ENCODE measurements at places on chromosomes 4 and X.

DNA sequence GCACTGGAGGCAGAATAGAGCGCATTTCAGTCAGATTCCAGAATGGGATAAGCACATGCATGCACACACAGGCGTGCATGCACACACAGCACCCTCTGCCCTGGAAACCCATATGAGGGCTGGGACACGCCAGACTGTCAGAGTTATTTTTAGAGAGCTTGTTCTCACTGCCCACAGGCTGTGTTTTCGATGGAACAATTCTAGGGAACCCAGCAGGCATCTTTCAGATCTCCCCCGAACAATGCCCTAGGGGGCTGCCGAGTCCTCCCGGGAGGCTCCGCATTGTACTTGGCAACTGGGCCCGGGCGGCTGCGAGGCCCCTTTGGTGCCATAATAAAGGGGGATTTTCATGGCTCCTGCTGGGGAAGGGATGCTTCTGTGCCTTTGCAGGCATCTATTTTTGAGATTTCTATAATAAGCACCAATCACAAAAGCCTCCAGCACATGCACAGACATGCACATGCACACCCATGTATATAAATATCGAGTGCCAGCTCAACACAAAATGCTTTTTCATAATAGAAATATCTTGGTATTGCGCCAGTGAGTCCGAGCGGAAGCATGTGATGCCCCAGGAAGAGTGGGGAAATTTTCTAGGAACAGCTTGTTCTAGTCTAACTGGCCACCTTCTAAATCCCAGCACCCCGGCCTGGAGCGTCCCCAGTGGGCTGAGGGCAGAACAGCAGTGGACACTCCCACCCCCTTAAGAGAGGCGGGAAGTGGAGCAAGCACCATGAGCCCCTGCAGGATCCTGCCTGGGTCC, 88.5 kb downstream of the PHKA2 start:
- no peak for DNase-seq

GRCh38 chrX:38346150-38346549, 6.3 kb upstream of the OTC start:
- no peak for DNase-seq

GRCh38 chrX:4484266-4484665, 770.8 kb upstream of the PRKX start:
- no peak for DNase-seq

DNA sequence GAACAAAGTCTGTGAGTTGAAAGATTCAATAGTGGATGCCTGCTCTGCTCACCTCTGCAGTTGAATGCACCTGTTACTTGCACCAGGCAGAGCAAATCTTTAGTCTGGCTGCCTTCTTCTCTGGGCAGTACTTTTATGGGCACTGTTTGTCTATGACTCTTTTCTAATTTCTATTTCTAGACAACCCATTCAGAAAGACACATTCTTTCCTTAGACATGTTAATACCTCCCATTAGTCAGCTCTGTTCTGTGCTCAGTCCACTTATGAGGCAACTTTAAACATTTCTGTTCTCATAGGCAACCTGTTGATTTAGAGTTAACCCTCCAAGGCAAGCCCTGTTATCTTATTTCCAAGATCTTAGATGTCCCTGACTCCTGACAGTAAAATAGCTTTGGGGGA, 108.9 kb downstream of the SYNPO2 start:
- DNase-seq = no peak

DNA sequence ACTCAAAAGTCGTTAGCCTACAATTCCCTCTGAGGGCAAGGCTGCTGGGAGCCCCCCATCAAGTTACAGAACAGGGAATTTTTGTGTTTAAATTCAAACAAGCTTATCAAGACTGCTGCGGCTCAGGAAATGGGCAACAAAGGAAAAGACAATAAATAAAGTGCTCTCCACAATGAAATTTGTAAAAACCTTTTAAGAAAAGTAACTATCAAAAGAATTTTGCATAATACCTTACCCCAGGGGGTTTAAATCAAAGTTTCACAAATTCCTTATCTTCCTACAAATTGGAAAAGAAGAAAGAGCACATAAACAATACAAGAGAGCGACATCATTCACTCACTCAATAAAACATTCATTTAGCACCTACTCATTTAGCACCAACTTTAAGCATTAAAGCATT, 97.9 kb upstream of the CCDC160 start:
- no peak for DNase-seq

- DNase-seq = no peak
Observed at GRCh38 chr4:180086480-180087190, 2156.6 kb upstream of the TENM3 start.

GRCh38 chrX:147894366-147894963, 17.3 kb upstream of the FMR1 start:
- no peak for DNase-seq
